ENCODE measurements at places on chromosomes 7 and 10.
A peak's percentile ranks its signal among the peaks of the same experiment; 100 is the strongest.

GRCh38 chr10:24438800-24439199 lies 229.9 kb downstream of the KIAA1217 start:
- no peak for DNase-seq

DNA sequence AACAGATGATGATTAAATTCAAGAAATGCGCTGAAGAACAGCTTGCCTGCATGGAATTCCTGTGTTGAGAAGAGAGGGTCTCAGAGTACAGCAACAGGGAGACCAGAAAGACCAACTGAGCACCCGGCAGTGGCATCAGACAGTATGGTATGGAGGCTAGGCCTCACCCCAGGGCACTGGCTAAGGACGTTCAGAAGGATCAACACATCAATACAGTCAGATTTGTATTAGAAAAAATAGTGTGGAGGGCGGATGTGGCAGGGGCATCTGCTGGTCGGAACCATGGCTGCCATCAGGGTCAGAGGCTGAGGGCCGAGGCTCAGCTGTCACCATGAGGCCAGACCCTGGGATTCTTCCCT lies 142.1 kb downstream of the ADARB2 start:
- no peak for DNase-seq

GRCh38 chr10:84925495-84925894 lies 597.1 kb downstream of the CCSER2 start:
- no peak for DNase-seq

DNA sequence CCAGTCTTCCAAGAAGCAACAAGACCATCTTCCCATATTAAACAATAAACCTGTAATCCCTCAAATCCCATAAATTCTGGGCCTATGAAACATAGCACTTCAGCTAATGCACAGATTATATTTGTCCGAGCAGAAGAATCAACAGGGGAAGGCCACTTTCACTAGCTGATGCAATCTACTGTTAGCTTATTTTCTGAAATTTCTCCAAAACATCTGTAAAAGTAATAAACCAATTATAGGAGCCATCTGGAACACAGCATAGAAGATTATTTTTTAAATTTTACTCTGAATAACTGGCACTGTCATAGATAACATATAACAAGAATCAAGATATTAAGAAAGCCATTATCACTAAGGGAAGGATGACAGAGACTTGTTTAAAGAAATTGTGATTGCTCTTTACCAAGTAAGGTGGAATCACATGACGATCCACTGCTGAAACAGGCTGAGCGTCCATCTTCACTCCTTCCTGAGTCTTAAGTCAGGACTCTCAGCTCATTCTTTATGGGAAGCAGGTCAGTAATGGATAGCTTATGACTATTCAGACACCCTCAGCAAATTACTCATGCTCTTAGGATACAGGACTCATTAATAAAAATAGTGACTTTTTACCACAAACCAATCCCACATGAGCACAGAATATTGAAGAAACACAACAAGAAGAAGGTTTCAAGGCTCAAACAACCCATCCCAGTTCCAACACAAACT lies 719.5 kb downstream of the XPNPEP1 start:
- no peak for DNase-seq

DNA sequence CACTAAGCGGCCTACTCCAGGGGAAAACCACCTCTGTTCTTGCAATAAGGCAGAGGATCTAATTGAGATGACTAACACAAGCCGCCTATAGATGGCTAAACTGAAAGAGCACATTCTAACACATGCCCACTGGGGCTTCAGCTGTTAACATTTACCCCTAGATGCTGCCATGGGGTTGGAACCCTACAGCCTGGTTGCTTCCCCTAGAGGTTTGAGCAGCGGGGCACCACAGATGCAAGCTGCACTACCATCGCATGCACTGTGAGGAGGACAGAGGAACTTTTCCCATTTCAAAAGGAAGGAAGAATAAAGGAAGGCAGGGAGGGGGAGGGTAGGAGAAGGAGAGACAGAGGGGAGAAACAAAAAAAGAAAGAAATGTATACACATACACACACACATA lies 465.8 kb upstream of the PCDH15 start:
- no peak for DNase-seq

DNA sequence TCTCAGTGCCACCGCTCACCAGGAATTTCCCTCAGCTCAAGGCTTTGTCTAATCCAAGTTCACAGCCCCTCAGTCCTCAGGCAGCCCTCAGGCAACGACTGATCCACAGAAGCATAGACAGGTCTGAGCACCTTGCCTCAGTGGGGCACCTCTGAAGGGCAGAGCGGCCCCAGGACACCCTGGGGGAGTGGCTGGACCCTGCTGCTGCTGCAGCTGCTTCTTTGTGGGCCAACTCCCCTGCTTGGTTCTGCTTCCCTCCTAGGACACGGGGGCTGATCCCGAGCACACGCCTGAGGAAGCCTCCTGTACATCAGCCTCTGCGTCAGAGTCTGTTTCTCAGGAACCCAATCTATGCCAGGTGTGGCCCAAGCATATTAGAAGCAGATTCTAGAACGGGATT lies 16.2 kb downstream of the CUZD1 start:
- no peak for DNase-seq

- DNase-seq, result peak; percentile 50
Measured at GRCh38 chr10:86535132-86535882, 13.7 kb upstream of the WAPL start.

GRCh38 chr10:79162861-79163665 lies 94.3 kb downstream of the ZMIZ1 start:
- peak; percentile 41 for DNase-seq

DNA sequence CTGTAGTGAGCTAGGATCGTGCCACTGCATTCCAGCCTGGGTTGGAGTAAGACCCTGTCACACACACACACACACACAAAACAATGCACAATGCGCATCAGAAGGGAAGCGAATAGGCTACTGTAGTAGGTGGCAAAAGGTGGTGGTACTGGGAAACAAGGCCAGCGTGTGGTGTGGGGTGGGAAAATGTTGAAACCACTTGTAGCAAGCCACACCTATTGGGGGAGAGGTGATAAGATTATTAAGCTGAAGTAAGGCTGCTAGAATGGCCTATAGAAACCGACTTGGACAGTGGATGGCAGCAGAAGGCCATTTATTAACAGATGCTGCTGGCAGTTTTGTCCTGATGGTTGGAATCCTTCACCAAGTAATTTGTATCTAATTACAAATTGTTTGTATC lies 7.2 kb upstream of the CHCHD1 start:
- DNase-seq, result no peak

- DNase-seq, result no peak
Measured at GRCh38 chr10:83165265-83165664, 974.0 kb upstream of the GHITM start.

- DNase-seq, result no peak
Measured at GRCh38 chr7:105210721-105211205, 178.0 kb downstream of the SRPK2 start.

DNA sequence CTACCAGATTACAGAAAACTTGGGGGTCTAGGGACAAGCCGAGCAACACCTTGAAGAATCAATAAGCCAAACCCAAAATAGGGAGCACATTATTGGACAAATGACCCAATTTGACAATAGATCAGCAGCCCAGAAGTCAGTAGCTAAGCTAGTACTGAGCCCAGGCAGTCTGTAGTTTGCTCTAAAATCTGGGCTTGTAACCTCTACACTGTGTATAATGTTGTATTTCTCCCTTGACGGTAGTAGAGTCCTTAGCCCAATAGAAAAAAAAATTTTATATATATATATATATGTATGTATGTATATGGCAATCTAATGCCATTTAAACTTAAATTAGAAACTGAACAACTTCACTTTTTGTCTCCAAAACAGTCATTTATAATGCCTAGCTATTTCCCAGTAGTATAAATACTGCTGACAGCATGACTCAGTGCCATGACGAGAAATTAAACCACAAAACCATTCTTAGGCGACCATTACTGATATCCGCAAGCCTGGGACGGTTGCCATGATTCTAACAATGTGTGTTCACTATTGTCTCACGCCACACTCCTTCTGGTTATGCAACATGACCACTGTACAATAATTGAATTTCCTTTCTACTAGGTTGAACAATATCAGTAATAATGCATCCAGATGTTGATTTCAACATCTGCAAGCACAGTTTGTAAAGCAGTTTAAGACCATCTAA lies 110.5 kb downstream of the IPMK start:
- DNase-seq, result no peak

DNA sequence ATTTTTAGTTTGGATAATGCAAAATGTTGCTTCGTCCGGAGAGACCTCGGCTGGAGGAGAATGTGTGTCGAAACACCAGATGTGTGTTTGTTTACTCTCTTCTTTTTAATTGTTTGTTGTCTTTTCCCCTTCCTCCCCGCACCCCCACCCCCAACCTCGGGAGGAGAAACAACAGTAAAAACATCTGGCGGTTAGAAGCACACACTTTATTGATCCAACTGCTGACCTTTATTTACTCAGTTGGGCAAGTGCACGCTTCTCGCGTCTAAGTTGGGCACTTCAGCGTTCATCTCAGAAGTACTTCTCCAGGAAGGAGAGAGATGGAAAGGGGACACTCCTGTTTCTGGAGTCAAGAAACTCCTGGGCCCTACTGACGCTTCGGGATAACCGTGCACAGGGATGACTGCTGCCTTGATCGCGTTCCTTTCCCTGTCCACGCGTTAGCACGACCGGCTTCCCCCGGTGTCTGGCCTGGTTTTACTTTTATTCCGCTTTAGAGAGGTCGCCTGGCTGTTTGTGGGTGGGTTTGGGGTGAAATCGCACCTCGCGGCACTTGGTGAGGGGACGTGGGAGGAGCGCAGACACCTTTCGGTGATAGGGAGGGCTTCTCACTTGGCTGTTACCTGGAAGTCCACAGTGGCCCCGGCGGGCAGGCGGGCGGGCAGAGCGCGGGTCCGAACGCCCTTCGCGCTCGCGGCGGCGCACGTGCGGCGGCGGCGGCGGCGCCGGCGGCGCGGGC lies 168.3 kb upstream of the PPP1R3A start:
- DNase-seq, result peak; percentile 46

DNA sequence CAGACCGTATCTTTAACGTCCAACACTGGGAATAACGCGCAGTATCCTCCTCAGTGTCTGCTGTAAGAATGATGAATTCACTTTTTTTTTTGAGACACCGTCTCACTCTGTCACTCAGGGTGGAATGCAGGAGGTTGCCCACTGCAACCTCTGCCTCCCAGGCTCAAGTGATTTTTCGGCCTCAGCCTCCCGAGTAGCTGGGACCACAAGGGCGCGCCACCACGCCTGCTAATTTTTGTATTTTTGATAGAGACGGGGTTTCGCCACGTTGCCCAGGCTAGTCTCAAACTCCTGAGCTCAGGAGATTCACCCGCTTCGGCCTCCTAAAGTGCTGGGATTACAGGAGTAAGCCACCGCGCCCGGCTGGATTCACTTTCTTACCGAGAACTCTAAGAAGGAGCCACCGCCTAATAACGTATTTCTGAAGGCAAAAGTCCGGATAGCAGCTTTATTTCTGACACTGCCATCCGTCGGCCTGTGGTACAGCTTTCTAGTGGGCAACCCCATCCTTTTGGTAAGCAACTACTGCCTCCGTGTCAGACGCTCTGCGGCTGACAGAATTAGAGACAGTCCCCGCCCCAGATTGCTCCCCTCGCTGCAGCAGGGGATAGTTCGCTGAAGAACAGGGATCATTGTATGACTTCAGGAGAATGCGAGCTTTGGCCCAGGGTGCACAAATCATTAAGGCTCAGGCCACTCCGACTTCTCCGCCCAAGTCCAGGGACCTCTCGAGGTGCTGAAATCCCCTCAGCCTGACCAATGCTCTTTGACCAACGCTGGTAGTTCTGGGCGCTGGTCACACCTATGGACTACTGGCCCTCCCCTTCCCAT lies 662 bp downstream of the POLR3A start:
- peak; percentile 36 for DNase-seq

- DNase-seq, result peak; percentile 84
Measured at GRCh38 chr7:134891262-134891695, 95.0 kb upstream of the AGBL3 start.

- no peak for DNase-seq
Measured at GRCh38 chr7:141704741-141705140, 2.8 kb upstream of the DENND11 start.

DNA sequence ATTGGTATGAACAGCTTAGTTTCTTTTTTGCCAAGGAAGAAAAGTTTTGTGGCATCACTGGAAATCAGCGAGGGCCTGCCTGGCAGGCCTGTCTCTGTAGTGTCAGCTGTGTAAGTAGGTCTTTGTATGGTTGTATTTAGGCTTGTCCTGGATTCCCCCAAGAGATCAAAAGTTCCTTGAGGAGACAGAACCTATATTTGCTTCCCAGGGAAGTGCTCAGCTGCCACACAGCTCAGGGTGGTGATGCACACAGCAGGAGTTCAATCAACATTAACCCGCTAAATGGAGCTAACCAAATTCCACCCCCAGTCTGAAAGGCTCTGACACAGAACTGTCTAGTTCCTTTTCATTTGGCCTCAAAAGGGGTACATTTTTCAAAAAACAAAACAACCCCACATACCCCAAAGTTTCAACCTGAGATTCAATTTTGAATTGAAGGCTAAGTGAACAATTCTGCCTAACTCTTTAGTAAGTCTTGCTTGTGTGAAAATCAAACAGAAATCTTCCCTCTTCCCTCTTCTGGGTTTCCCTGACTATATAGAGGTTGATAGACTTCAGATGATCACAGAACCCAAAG lies 124.4 kb downstream of the CLEC2L start:
- no peak for DNase-seq

DNA sequence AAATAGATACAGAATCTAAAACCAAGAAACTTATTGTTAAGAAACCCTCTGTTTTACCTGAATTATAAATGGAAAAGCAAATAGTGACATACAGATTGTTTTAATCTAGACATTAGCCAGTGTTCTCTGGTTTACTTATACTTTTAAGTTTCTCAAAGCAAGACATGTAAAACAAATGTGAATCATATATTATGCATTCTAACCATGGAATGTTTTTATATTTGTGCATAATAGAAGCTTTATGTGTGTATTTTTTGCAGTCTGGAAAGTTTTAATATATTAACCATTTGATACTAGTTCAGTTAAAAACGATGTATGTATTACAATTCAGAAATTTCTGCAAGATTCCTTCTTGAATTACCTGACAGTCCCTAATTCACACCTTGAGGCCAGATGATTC lies 150.6 kb upstream of the TMEM72 start:
- DNase-seq, result no peak

DNA sequence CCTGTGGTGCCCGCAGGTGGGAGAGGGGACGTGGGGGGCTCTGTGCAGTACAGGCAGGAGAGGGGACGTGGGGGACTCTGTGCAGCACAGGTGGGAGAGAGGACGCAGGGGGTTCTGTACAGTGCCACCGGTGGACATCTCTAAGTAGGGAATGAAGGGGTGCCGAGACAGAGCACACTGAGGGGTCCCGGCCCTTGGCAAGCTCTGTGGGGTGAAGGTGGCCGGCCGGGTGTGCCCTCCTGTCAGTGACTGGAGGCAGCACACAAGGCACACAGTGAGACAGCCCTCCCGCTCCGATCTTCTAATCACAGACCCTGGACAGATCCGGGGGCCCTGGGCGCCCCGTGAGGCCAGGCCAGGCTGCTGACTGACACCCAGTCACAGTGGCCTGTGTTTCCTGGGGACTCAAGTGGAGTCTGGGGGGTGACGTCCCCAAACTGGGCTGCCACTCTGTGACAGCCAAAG lies 11.2 kb downstream of the GPR146 start:
- DNase-seq, result no peak

DNA sequence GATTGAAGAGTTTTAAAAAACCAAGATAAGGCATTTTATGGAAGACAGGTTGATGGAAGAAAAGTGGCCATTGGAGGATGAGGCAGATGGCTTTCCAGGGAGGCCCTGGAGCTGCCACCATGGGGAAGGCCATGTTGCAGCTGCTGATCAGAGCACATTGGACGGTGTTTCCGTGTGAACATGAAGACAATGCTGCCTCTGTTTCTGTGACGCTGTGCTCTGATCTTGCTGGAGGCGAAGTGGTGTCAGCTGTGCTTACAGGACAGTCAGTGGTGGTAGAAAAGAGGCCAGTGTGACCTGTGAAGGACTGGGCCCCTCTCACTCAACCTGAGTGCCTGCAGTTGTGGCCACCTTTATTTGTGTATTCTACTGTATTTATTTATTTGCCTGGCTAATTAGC lies 132.9 kb downstream of the FAM204A start:
- DNase-seq, result no peak
